ENCODE measurements at places on chromosomes 16 and 17. TPM values are rescaled to one million over a fixed set of nuclear protein-coding genes. Genes with fewer than 3 reads are reported as not detected.

The CES3 gene
- 10.8 TPM for polyA plus RNA-seq

The HBA2 gene
- 7.1 TPM for polyA plus RNA-seq

The KRTAP9-8 gene
- polyA plus RNA-seq, result not detected

The CSH2 gene
- not detected for polyA plus RNA-seq

The BAHCC1 gene
- 3.0 TPM for polyA plus RNA-seq

The KPNB1 gene
- 23.4 TPM for polyA plus RNA-seq

The TRIM72 gene
- under 0.01 TPM for polyA plus RNA-seq

- DNase-seq, result peak; percentile 50
These were observed 49.0 kb upstream of the METRNL start for GRCh38 chr17:83030432-83030831.

- DNase-seq, result no peak
These were observed 332.1 kb downstream of the C16orf95 start for GRCh38 chr16:86984991-86985647.

GRCh38 chr17:77837917-77838316 is 120.6 kb upstream of the TNRC6C start:
- peak; percentile 39 for DNase-seq

GRCh38 chr17:41133880-41134735 is 6.2 kb downstream of the KRTAP4-6 start:
- no peak for DNase-seq

GRCh38 chr16:80063713-80064069 is 463.2 kb upstream of the MAF start:
- DNase-seq, result no peak

DNA sequence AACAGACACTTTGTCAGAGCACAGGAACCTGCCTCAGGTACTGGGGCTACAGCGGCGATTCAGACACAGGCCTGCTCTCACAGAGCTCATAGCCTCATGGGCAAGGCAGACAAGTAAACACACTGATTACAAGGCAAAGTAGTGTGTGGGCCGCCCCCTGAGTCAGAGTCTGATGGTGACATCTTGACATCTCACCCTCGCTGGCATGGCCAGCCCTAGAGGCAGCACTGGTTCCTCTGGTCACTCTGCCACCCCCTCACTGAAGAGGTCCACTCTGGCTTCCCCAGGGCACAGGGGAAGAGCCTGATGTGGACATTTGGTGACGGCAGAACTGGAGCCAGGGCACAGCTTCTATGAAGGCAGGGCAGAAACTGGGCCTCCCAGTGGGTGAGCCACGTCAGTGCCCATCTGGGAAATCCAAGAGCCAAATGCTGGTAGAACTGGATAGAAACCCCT is 32.9 kb upstream of the TOB1 start:
- DNase-seq, result no peak

GRCh38 chr17:56441308-56441707 is 152.2 kb upstream of the NOG start:
- no peak for DNase-seq

- DNase-seq, result no peak
These were observed 13.8 kb downstream of the DCUN1D3 start for GRCh38 chr16:20886320-20886719.

DNA sequence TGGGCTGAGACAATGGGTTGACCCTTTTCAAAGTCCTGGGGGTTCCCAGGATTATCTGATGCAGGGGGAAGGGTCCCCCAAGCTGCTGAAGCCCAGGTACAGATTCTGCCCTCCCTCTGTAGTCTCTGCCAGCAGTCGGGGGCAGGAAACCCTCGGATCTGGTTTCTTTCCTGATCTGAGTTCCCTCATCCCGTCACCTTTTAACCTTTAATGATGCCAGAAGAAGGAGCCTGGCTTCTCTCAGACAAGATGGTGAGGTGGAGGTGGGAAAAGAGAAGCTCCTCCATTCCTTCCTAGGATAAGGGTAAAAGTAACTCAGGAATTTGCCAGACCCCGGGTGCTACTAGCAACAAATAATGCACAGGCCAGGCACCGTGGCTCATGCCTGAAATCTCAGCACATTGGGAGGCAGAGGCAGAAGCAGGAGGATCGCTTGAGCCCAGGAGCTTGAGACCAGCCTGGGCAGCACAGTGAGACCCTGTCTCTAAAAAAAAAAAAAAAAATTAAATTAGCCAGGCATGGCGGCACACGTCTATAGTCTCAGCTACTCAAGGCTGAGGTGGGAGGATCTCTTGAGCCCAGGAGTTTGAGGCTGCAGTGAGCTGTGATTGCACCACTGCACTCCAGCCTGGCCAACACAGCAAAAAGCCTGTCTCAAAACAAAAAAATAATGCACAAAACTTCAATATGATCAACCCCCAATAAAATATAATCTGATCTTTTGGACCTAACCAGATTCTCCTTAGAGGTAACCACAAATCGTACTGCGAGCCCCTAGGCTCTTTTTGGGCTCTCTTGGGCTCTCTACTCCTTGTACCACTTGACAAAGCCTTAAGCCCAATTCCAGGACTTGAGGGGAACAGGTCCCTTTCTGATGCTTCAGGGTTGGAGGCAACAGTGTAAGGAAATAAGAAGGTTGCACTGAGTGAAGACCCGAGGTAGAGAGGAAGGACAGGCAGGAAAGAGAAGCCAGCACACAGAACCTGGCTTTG is 5.7 kb downstream of the CDC42EP4 start:
- DNase-seq, result no peak

DNA sequence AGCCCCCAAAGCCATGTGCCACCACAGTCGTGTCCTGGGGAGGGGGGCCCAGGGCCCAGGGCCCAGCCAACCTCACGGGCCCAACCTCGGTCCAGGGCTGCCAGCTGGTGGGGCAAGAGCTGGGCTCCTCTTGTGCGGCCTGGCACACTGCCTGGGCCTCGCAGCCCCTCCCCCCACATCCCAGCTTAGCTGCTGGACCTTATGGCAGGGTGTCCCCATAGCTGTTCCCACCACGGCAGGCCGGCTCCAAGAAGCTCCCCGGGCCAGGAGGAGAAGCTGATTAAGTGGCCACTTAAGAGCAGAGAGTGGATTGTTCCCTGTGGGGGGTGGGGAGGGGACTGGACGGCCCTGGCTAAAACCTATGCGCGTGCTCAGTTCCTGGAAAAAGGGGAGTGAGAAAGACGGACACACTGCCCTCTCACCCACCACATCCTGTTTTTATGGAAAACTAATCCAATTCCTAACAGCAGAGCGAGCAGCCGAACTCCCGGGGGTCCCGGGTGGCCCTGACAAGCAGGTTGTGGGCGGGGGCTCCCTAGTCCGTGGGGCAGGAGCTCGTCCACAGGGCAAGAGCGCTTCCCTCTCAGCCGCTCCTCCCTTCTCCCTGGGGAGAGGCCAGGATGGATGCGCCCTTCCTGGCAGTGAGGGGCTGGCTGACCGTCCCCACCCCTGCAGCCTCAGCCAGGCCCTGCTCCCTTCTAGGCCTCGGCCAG is 16.8 kb downstream of the PIEZO1 start:
- peak; percentile 96 for DNase-seq

- DNase-seq, result no peak
These were observed 13.6 kb downstream of the CCDC92B start for GRCh38 chr17:2735896-2736295.

DNA sequence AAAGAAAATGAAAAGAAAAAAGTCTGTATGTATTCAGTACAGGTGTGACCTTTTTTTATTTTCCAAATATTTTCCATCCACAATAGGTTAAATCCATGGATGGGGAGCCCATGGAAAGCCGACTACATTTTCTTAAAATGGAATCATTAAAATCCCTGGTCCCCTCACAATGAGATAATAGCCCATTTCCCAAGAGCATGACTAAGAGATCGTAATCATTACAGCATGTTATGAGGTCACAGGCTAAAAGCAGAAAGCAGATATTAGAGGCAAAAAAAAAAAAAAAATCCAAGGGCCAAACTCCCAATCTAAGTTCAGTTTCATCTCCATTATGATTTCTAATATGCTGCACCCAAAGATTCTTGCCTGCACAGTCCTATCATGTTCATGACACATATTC is 44.7 kb downstream of the CYTH1 start:
- no peak for DNase-seq

DNA sequence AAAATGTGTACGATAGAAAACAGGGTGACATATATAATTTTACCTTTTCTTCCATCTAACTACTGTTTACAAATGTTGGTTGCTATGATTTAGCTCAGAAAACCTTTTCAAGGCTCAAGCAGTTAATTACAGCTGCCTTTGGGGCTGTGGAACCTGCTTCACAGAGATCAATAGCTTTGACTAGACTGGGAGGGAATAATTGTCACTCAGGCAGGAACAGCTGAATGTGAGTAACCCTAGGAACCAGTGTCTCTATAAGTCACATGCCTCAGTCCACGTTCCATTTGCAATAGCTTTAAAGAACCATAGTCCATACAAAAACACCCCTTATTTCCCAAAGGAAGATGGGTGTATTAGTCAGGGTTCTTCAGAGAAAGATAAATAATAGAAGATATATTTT is 306.8 kb upstream of the ERCC4 start:
- DNase-seq, result no peak

GRCh38 chr16:64469906-64470702 is 651.8 kb downstream of the CDH11 start:
- no peak for DNase-seq

DNA sequence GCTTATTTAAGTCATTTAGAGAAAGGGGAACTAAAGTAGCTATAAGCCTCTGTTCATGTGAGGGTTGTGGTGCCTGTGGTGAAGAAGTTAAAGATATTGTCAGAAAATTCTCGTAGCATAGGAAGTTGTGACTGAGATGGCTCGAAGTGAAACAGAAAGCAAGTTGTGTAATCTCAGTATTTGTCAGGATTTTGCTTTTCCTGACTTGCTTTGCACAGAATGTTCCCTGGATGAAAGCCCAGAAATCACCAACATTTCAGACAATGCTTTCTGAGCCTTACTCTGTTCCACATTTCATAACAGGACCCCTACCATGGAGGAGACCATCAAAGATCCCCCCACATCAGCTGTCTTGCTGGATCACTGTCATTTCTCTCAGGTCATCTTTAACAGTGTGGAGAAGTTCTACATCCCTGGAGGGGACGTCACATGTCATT is 10.6 kb downstream of the CALCOCO2 start:
- DNase-seq, result no peak

GRCh38 chr16:82631701-82632685 is 5.2 kb downstream of the CDH13 start:
- peak; percentile 29 for DNase-seq

- no peak for DNase-seq
These were observed 292.1 kb downstream of the SNX29 start for GRCh38 chr16:12268606-12269005.

- DNase-seq, result peak; percentile 96
These were observed 54.2 kb downstream of the PLD6 start for GRCh38 chr17:17151962-17152361.

GRCh38 chr16:72109966-72110530 is 16.4 kb downstream of the DHX38 start:
- DNase-seq, result no peak

DNA sequence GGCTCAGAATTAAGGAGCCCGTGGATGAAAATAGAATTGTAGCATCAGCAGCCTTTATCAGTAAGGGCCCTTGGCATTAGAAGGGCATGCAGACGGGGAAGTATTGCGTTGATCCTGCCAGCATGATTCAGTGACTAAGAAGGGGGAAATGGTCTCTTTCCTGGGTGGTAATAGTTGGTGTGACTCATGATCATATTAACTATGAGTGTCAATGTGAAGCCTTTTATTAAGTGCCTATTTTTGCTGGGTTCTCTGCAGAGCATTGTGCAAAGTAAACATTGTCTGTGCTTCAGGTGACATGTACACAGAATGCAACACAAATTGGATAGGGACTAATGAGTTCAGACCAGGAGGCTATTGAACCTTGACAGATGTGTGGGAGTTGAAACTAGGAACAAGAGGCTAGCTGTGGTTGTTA is 24.5 kb downstream of the RCVRN start:
- DNase-seq, result no peak

DNA sequence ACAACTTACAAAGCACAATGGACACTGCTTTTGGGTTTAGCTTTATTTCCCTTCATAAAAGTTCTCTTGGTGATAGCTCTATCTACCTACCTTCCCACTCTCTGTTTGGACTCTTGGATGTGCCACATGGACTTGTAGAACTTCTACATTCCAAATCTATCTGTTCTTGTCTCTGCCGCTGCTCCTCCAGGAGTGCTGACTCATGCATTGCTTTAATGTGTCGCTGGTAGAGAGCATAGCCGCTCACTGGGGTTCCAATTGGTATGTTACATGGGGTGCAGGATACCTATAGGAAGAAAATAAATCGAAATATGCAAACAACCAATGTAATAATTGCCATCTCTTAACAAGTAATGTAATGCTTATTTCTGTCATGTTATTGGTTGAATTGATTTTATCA is 92.1 kb downstream of the TTC19 start:
- no peak for DNase-seq

GRCh38 chr16:48451323-48451722 is 66.1 kb upstream of the SIAH1 start:
- DNase-seq, result no peak

- no peak for DNase-seq
These were observed 14.9 kb downstream of the CDIP1 start for GRCh38 chr16:4523686-4524085.

DNA sequence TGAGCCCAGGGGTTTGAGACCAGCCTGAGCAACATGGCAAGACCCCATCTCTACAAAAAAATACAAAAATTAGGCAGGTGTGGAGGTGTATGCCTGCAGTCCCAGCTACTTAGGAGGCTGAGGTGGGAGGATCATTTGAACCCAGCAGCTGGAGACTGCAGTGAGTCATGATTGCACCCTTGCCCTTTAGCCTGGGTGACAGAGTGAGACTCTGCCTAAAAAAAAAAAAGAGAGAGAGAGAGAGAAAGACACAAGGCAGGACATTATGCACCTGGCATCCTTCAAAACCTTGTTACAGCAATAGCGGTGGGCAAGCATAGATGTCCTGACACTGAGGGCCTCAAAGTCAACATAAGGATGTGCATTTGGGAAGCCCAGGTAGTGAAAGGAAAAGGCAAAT is 19.9 kb upstream of the SIAH1 start:
- no peak for DNase-seq

GRCh38 chr17:55420067-55420775 is 1.4 kb downstream of the MMD start:
- no peak for DNase-seq

All from sigmoid colon (tissue), 7 donors.